Esophagus squamous epithelium (tissue), 5 donors: ENCODE measurements at places on chromosomes 1 and 21.

GRCh38 chr1:46020010-46020409 lies 112.4 kb downstream of the PIK3R3 start:
- no peak for DNase-seq

DNA sequence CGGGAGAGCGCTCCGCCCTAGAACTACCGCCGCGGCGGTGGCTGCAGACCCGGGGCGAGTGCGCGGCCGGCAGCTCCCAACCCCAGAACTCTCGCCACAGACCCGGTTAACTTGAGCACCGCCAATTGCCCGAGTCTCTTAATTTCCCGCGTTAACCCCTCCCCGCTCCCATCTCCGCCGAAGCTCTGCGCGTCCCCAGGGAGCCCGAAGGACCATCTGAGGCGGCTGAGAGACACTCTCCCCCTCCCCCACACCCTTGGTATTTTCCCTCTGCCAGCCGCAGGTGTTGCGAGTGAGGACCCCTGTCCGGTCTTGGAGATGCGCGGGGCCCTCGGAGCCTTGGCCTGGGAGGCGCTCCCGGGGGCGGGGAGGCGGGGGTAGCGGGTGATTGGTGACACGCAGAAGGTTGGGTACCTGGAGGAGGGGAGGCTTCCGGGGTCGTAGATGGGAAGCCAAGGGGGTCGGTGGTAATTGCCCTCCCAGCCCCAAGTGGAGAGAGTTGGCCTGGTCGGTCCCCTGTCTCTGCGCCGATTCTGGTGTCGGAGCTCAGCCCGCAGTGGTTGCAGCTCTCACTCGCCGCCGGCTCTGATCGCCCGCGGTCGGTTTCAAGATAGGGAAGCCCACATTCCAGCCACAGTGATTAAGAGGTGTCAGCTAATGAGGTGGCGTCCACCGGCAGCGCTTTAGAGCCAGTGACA lies 858 bp upstream of the SUSD4 start:
- no peak for DNase-seq

DNA sequence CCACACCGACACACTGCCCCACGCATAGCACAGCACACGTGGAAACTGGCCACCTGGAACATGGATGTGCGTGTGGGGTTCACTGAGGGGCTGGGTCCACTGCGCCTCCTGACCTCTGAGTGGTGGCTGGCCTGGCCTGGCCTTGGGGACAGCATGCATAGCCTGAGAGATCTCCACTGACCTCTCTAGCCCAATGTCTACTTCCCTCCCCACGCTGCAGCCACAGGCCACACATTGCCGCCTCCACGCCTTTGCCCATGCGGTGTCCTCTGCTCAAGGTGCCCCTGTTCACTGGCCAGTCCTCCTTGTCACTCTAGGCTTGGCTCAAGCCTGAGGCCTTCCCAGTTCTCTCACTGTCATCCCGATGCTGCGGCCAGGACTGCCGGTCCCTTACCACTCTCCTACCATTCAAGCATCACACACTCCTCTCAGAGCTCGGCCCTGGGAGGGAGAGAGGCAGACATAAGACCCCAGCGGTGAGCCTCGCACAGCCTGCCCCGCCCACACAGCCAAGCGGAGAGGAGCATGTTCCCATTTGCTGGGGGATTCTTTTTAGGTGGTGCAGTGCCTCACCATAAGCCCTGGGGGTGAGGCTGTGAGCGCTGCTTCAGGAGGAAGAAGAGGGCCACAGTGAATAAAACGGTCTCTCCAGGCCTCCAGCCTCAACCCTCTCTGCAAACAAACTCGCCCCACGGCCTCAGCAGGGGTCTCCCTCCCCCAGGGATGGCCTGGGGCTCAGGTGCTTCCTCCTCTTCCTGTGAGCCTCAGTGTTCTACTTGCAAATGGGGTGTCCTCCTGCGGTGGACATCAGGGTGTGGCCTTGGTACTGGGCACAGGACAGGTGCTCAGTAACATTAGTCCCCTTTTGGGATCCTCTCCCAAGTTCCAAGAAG lies 80.8 kb downstream of the DMRTB1 start:
- DNase-seq, result no peak

- no peak for DNase-seq
Observed at GRCh38 chr1:17119076-17119772, at the start of gene PADI2. PADI2 (minus strand) TSS chr1:17119451; CDS start chr1:17119371, 80 bp downstream.

- DNase-seq, result no peak
Observed at GRCh38 chr21:43637530-43638158, 21.6 kb downstream of the HSF2BP start.

- no peak for DNase-seq
Observed at GRCh38 chr1:11714831-11715575, 20.9 kb upstream of the AGTRAP start.

DNA sequence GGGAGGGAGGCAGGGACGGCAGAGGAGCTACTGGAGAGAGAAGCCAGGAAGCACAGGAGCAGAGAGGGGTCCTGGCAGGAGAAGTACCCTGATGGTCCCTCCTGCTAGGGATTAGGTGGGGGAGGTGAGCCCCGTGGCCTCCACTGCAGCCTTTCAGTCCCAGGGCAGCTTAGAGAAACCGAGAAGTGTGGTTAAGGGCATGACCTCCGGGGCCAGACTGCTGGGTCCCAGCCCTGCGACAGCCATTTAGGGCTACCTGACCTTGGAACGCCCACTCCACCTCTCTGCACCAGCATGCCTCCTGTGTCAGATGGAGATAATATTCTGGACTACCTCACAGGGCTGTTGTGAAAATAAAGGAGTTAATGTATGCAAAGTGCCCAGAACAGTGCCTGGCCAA lies 47.4 kb downstream of the KCNN3 start:
- no peak for DNase-seq

- no peak for DNase-seq
Observed at GRCh38 chr1:119988306-119989062, 81.0 kb downstream of the NOTCH2 start.

- DNase-seq, result no peak
Observed at GRCh38 chr1:186627019-186627418, 53.2 kb downstream of the PTGS2 start.

DNA sequence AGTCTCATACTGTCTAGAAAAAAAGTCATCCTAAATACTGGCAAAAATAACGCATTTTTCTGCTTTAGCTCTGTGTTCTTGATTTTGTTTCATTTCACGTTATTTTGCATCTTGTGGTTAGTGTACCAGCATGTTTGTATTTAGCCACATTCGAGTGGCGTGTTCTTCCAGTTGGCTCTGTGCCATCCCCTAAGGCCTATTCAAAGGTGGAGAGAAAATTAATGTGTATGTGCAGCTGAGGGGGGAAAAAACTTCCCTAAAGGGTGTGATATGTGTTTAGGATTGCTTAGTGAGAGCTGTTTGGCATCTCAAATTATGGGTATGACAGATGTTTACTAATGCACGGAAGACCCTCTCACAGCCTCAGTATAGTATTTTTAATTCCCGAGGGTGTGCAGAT lies 12.1 kb downstream of the DNAJC16 start:
- DNase-seq, result no peak

- DNase-seq, result no peak
Observed at GRCh38 chr1:25989440-25990234, 8.2 kb downstream of the PAFAH2 start.

GRCh38 chr1:17992800-17993199 lies 114.8 kb upstream of the IGSF21 start:
- no peak for DNase-seq

DNA sequence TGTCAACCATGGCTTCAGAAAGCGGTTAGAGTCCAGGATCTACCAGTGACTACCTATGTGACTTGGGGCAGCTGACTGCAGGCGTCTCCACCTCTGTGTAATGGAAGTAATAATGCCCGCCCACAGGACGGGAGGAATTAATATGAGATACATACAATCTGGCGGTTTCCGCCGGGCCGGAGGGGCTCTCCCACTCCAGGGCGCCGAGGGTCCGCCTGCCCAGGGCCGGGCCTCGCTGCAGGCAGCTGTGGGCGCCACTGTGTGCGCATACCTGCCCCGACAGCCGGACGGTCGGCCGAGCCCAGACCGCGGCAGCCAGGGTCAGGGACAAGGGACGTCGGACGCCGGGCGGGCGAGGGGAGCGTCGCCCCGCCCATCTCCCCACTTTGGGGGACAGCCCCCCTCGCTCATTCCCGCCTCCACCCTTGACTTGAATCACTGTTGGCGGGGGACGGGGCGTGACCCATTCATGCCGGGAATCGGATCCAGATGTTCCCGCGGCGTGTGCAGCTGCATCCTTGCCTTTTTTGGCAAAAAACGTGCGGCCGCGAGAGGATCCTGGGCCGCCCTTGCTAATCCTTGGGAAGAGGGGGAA lies 6.0 kb upstream of the SF3A3 start:
- peak; percentile 32 for DNase-seq

GRCh38 chr1:11731691-11732283 lies 4.1 kb upstream of the AGTRAP start:
- peak; percentile 19 for DNase-seq

- no peak for DNase-seq
Observed at GRCh38 chr1:243979396-243979795, 71.7 kb upstream of the ZBTB18 start.

DNA sequence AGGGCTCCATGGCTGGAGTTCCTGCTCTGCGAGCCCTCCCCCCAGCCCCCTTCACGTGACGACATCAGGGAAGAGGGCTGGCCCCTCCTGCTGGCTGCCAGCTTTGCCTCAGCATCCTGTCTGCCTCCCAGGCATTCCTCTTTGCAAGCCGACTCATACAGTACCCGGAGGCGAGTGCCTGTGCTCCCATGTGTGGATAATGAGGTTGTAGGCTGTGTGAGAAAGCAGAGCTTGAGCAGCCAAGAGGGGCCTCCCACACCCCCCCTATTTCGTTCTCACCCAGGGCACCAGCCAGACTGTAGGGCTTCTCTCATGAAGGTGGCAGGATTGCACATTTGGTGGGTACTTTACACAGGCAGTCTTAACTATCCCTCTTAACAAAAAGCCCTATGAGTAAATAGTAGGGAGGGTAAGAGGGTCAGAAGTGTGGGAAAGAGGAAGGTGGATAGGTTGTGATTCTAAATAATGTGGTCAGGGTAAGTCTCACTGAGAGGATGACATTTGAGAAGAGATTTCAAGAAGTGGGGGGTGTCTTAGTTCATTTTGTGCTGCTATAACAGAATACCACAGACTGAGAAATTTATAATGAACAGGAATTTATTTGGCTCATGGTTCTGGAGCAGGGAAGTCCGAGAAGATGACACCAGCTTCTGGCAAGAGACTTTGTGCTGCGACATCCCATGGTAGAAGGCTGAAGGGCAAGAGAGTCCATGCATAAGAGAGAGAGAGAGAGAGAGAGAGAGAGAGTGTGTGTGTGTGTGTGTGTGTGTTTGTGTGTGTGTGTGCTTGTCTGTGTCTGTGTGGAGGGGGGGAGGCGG lies 113.5 kb downstream of the OMA1 start:
- no peak for DNase-seq

- DNase-seq, result no peak
Observed at GRCh38 chr1:97668945-97669344, 251.9 kb downstream of the DPYD start.

DNA sequence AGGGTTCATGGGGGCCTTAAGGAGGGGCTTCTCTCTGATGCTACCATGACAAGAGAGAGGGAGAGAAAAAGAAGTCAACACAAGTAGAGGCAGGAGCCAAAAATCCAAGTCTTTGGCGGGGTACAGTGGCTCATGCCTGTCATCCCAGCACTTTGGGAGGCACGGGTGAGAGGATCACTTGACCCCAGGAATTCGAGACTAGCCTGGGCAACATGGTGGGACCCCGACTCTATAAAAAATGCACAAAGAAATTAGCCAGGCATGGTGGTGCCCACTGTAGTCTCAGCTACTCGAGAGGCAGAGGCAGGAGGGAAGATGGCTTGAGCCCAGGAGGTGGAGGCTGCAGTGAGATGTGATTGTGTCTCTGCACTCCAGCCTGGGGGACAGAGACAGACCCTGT lies 8.7 kb downstream of the PLA2G5 start:
- no peak for DNase-seq

DNA sequence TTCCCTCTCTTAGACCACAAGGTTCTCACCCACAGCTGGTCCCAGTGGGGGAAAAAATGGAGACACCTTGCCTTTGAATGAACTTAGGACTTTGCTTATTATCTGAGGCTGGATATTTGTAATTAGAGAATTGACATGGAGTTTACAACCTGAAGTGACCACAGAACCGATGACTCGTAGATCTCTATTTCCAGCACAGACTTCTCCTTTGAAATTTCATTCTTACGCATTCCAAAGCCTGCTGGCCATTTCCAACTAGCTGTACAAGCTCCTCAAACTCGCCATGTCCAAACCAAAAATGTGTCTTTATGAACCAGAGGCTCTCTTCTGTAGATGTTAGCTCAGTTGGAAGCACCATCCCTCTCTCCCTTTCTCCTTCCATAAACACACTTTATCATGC lies 12.0 kb downstream of the RAB7B start:
- DNase-seq, result no peak

DNA sequence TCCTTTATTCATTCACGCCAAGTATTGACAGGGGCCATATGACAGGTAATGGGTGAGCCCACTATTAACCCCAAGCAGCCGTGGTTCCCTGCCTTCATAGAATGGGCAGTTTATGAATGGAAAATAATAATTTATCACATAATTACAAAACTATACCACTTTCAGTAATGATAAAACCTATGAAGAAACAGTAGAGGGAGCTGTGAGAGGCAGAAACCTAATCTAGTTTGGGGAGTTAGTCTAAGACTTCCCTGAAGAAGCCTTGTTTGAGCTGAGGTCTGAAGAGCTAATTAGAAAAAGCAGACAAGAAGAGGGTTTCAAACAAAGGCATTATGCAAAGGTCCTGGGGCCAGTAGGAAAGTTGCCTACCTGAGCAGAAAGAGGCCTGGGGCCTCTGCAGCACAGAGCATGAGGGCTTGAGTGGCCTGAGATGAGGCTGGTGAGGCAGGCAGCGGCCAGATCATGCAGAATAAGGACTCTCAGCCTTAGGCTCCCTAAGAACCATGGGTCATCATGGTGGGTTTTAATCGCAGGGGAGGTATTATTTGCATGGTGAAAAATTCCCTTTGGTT lies 142.8 kb downstream of the ATG4C start:
- no peak for DNase-seq

- DNase-seq, result no peak
Observed at GRCh38 chr1:65425006-65425405, 4.5 kb downstream of the LEPR start.

GRCh38 chr1:44433209-44433608 lies 28.2 kb downstream of the RNF220 start:
- no peak for DNase-seq

GRCh38 chr1:109535481-109535880 lies 4.2 kb upstream of the GPR61 start:
- no peak for DNase-seq

DNA sequence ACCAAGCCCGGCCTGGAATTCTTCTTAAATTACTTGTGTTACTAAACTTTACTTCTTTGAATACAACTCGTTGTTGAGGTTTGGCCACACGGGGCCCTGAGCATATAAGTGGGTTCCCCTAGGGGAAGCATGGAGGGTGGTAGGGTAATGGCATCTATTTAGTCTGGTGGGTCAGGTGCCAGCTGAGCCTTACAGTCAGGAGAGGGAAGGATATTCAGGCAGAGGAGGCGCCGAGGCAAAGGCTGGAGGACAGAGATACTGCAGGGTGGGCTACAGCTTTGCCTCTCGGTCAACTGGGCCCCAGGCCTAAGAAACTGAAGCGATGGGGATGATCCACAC lies 424 bp upstream of the NECAP2 start:
- no peak for DNase-seq
